ENCODE measurements at places on chromosomes 16 and 17.

DNA sequence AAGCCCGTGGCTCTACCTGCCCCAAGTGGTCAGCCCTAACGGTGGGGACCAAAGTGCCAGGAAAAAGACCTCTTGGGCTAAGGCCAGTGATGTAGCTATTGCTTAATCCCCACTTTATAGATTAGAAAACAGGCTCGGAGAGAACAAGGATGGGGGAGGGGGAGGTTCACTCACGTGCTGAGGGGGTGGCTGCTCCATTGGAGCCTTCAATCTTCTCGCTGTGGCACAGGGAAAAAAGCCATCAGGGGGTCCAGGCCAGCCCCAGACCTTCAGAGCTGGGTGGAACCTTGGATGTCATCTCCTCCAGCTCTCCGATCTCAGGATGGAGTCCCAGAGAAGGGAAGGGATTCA lies 45.9 kb downstream of the SRCIN1 start:
- no peak for DNase-seq

DNA sequence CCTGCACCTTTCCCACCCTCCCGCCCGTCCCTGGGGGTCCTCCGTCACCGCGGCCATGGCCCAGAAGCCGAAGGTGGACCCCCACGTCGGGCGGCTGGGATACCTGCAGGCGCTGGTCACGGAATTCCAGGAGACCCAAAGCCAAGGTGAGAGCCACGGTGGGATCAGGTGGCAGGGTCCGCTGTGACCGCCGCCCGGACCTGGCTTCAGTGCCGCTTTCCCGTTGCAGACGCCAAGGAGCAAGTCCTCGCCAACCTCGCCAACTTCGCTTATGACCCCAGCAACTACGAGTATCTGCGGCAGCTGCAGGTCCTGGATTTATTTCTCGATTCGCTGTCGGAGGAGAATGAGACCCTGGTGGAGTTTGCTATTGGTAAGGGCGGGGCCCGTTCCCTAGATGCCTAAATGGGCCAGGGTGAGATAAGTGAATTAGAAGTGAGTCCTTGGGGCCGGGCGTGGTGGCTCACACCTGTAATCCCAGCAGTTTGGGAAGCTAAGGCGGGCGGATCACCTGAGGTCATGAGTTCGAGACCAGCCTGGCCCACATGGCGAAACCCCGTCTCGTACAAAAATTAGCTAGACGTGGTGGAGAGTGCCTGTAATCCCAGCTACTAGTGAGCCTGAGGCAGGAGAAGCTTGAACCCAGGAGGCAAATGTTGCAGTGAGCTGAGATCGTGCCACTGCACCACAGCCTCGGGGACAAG lies 617 bp downstream of the ARMC7 start:
- no peak for DNase-seq

- DNase-seq: peak; percentile 54
Observed at GRCh38 chr17:48841395-48841831, 10.6 kb downstream of the CALCOCO2 start.

DNA sequence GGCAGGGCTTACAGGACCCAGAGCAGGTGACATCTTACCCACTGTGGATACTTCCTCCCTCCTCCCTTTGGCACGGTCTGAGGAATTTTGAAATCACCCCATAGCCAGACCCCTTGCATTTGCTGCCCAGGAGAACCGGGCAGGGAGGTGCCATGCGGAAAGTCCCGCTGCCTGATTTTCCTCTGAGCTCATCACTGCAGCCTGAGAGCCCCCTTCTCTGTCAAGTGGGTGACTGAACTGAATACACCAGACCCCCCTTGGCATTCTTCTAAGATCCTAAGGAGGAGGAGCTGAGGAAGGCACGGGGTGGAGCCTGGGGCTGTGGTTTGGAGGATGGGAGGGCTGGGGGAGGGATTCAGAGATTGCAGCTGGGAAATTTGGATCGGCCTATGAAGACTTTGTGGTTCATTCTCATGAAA lies 173.4 kb downstream of the RAB11FIP4 start:
- no peak for DNase-seq

DNA sequence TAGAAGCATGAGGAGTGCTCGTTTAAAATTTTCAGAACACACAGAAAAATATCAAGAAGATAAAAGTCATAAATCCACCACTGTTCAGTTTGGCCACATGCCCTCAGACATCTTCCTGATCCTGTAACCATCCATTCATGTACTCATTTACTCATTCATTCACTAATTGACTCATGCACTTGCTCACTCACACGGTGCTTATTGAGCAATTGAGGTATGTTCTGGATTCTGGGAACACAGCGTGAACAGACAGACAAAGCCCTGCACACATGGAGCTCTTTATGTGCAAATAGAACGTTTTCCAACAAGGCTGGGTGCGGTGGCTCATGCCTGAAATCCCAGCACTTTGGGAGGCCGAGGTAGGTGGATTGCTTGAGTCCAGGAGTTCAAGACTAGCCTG lies 10.2 kb upstream of the NATD1 start:
- no peak for DNase-seq

DNA sequence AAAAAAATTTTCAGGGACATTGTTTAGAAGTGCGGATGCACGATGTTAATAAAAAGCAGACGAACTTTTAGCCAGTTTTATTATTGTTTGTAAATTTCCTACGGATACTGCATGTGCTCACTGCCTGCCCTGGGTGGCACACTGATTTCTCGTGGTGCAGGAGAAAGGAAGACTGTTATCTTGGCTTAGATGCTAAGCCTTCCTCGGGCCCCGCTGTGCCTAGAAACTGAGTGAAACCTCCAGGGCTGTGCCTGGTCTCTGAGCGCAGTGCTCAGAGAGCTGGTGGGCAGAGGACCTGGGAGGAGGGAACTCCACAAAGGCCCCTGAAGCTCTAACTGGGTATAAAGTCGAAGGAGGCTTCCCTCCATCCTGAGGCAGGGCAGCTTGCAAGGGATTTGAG lies 35.4 kb upstream of the TNRC6C start:
- DNase-seq: no peak

DNA sequence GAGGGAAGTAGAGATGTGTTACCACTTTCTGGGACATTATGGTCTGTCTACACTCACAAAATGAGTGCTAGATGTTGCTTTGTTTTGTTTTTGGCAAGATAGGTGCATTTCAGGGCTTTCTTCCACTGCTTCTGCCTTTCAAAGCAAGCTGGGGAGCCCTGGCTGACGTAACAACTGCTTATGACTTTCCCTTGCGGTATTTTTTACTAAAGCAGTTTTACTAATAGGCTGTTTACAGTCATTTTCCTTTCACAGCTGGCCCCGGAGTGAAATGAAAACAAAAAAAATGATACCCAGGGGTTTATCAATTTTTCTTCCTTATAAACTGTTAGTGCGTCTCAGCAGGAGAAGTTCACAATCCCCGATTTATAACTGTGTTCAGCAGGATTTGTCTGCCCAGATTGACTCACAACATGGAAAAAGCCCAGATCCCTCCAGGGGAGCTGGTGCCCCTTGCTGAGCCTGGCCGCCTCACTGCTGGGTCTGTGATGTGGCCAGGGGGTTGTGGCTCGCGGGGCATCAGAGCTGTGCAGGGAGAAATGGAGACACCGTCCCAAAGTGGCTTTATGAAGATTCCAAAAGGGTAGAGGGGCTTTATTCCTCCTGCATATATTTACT lies 184.4 kb upstream of the HS3ST3A1 start:
- no peak for DNase-seq

DNA sequence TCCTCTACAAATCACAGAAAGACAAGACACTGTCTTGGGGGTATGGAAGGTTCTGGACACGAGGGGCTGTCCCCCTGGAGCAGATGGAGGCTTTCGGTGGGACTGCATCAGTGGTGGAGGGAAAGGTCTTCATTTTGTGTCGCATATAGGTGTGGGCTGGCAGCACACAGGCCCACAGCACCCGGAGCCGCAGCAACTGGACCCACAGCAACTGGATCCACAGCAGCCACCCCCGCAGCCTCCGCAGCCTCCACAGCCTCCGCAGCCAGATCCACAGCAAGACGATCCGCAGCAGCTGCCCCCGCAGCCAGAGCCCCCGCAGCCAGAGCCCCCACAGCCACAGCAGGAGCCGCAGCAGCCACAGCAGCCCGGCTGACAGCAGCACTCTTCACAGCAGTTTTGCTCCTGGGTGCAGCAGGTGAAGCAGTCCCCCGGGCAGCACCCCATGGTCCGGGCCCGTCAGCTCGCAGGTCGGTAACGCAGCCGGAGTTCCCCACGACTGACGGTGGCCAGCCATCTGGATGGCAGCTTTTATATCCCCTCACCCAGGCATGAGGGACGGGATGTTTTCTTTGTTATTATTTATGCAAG lies at the start of gene KRTAP17-1:
TSS of gene KRTAP17-1 (minus strand) at position 507 of the 591 bp plus-strand sequence. CDS start at position 447, 60 bp downstream.
- DNase-seq: no peak

DNA sequence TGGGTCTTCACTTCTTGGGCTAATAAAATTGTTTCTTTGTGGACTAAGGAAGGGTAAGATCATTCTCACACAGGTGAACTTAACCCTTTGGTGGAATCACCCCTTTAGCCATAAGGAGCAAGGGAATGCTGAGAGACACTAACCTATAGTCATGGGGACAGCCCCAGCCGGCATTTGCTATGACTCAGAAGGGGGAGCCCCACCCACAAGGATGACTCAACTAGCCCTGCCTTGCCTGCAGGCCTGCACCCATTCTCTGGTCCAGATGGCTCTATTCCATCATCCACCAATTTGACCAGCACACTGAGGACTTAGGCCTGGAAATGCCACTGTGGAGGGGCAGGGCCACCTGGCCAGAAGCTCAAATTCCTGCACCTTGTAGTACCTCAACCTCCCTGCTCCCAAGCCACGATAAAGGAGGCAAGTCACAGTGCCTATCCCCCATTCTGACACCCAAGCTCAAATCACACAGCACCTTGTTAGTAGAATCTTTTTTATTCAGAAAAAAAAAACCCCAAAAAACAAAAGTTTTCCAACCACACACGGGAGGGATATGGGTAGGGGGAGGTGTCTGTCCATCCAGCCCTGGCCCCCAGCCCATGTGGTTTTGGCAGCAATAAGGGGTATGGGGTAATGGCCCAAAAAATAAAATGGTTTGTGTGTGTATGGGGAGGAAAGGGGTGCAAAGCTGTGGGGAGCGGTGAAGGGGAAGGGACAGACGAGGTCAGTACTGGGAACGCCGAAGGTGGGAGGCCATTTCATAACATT lies 3.0 kb downstream of the PFN1 start:
- peak; percentile 49 for DNase-seq

DNA sequence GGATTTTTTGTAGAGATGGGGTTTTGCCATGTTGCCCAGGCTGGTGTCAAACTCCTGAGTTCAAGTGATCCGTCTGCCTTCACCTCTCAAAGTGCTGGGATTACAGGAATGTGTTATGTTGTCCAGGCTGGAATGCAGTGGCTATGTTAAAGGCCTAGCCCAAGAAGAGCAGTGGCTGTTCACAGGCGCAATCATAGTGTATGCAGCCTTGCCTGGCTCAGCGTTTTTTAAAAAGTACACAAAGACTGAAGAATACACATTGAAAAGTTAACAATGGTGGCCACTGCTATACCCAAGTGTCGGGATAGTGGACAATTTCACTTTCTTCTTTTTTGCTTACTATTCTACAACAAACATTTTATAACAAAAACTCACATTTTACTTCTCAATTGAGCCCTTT lies 7.0 kb downstream of the DERL2 start:
- DNase-seq: no peak

- peak; percentile 84 for DNase-seq
Observed at GRCh38 chr17:64707050-64707591, 45.0 kb upstream of the SMURF2 start.

- DNase-seq: no peak
Observed at GRCh38 chr17:80858301-80859001, 133.2 kb upstream of the CHMP6 start.

GRCh38 chr16:23866621-23867020 lies 30.8 kb downstream of the PRKCB start:
- no peak for DNase-seq

GRCh38 chr16:72841506-72841905 lies 206.4 kb downstream of the ZFHX3 start:
- DNase-seq: no peak

- no peak for DNase-seq
Observed at GRCh38 chr17:61461967-61462718, 9.9 kb downstream of the TBX4 start.

- DNase-seq: no peak
Observed at GRCh38 chr17:41367426-41368075, 2.1 kb downstream of the KRT33B start.

DNA sequence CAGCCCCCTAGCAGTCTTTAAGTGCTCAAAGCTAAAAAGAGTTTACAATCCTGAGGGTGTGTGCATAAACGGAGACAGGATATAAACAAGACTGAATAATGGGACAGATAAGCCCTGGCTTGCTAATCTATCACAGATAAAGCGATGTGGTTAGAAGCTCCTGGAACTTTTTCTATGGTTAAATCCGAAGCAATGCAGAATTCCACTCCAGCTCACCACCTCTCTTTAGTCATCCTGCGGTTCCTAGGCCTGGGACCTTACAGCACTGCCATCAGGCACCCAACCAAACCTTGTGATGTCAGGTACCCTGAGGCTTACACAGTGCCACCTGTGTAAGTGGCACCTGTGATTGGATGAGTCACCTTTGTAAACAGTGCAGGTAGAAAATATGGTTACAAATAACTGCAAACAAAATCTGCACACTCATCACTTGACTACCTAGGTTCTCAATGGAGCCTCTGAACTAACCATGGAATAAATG lies 31.5 kb upstream of the B4GALNT2 start:
- no peak for DNase-seq

DNA sequence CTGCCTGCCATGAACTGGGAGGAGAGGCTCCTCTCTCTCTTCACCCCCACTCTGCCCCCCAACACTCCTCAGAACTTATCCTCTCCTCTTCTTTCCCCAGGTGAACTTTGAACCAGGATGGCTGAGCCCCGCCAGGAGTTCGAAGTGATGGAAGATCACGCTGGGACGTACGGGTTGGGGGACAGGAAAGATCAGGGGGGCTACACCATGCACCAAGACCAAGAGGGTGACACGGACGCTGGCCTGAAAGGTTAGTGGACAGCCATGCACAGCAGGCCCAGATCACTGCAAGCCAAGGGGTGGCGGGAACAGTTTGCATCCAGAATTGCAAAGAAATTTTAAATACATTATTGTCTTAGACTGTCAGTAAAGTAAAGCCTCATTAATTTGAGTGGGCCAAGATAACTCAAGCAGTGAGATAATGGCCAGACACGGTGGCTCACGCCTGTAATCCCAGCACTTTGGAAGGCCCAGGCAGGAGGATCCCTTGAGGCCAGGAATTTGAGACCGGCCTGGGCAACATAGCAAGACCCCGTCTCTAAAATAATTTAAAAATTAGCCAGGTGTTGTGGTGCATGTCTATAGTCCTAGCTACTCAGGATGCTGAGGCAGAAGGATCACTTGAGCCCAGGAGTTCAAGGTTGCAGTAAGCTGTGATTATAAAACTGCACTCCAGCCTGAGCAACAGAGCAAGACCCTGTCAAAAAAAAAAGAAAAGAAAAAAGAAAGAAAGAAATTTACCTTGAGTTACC lies 36.7 kb upstream of the STH start:
- DNase-seq: no peak

DNA sequence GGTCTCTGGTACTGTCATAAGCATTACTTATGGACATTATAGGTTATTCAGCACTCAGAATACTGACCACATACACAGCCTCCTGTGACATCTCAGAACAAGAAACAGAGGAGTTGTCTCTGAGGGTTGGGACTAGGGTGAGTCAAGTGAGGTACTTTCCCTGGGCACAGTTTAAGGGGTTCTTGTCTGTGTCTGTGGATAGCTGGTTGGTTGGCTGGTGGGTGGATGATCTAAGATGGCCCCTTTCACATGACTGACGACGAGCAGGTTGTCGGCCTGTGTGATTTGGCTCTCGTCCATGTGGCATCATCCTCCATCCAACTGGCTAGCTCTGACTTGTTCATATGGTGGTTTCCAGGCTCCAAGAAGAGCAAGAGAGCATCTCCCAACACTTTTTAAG lies 163.9 kb downstream of the PRKCB start:
- DNase-seq: no peak

GRCh38 chr17:37176723-37177122 lies 199.1 kb upstream of the C17orf78 start:
- no peak for DNase-seq

Measured in heart right ventricle (tissue), 16 donors.